ENCODE measurements at places on chromosomes 4 and X.

DNA sequence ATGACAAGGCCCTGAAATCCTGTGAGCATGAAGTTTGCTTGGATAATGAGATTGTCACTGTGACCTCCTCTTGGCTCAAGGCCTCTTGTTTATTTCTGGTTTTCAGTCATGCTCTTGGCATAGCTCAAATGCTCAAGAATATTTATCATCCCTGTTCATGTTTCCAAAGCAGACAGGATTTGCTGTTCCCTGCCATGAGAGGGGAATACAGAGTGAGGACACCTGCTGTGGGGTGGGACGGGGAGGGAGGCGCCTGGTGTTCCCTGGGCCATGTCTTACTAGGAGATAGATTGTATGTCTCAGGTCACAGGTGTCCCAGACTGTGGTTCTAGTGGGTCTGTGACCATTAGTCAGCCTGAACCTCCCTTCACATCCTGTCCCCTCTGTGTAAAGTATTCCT is 34.9 kb upstream of the SH3RF1 start:
- no peak for DNase-seq

- DNase-seq = no peak
These were observed 14.6 kb downstream of the USP11 start for GRCh38 chrX:47247206-47247998.

DNA sequence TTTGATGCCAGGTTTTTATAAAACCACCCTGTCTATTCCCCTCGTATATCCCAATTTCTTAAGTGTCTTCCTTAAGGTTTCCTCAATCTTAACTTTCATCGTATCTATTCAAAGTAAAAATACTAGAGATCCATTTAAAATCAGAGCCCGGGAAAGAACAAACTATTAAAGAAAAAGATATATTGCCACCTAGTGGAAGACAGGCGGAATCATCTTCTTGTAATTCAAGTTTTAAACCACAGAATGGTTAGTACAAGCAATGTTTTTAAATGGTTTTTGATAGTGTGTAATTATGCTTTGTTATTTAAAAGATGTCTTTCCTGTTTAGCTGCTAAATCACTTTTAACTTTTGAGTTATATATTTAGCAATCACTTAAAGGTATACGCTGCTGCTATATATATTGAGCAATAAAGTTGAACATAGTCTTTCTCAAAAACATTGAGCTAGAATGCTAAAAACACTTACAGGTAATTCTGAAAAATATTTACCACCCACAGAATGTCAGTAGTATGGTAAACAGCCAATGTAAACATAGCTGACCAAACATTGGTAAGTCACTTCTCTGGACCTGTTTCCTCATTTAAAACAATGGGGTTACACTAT is 18.2 kb downstream of the PRDM8 start:
- no peak for DNase-seq

- DNase-seq = no peak
These were observed 77.8 kb downstream of the KLHL13 start for GRCh38 chrX:118038614-118039365.

GRCh38 chrX:121831601-121832000 is 784.2 kb downstream of the GLUD2 start:
- no peak for DNase-seq
